ENCODE measurements at places on chromosomes 6 and 20.

DNA sequence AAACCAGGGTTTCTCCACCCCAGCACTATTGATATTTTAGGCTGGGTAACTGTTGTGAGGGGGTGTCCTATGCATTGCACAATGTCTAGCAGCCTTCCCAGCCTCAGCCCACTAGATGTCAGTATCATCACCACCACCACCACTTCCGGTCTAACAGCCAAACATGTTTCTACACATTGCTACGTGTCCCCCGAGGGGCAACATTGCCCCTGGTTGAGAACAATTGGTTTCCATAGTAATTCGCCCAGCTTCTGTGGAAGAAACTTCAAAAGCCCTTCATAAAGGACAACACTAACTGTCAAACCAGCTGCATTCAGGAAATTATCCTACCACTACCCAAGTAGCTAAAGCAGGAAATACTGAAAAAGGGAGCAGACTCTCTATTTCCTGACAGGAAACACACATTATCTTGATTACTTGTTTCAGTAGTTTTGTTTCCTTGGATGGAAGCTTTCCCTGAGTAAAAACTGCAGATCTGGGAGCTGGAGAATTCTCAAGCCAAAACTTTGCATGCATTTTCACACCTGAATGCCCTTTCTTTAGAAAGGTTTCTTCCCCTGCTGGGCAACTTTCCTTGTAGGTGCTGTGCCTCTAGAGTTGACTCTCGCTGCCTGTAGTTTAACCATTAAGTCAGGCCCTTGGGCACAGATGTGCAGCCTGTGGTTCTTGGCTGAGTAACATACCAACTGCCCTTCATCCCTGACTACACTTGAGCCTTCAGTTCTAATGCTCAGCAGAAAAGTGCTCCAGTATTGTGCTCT is 23.6 kb downstream of the PKHD1 start:
- peak; percentile 80 for DNase-seq

GRCh38 chr6:157459327-157459726 is 78.3 kb downstream of the ZDHHC14 start:
- DNase-seq: no peak

DNA sequence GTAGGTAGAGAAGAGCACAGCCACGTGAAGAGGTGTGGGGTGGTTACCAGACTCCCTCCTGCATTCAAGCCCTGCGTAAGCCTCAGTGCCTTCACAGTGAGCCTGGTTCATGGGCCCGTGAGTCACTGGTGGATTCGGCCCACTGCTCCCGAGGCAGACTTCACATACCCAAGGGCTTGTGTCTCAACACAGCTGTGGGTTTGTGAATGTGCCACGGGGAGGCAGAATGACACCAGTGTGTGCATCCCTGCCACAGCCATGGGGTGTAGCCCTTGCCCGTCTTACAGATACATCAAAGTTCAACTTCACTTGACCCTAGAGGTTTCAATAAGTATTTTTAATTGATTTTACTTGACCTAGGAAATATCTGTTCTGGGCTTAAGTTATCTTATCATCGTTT is 108.5 kb downstream of the MAP3K4 start:
- DNase-seq: no peak

GRCh38 chr20:3101737-3102574 is 17.4 kb upstream of the AVP start:
- DNase-seq: peak; percentile 50

- peak; percentile 78 for DNase-seq
These were observed 18.6 kb downstream of the TREML2 start for GRCh38 chr6:41182069-41183034.

- DNase-seq: no peak
These were observed 42.9 kb downstream of the TMEM244 start for GRCh38 chr6:129818251-129818650.

Data from natural killer cell (primary cell).